ENCODE measurements at places on chromosomes 6 and 20.

- DNase-seq = no peak
Measured at GRCh38 chr20:4113615-4114603, 98.6 kb upstream of the RNF24 start.

GRCh38 chr6:14828201-14828611 lies 417.7 kb upstream of the JARID2 start:
- no peak for DNase-seq

- DNase-seq = no peak
Measured at GRCh38 chr6:117958536-117958935, 51.5 kb downstream of the SLC35F1 start.

DNA sequence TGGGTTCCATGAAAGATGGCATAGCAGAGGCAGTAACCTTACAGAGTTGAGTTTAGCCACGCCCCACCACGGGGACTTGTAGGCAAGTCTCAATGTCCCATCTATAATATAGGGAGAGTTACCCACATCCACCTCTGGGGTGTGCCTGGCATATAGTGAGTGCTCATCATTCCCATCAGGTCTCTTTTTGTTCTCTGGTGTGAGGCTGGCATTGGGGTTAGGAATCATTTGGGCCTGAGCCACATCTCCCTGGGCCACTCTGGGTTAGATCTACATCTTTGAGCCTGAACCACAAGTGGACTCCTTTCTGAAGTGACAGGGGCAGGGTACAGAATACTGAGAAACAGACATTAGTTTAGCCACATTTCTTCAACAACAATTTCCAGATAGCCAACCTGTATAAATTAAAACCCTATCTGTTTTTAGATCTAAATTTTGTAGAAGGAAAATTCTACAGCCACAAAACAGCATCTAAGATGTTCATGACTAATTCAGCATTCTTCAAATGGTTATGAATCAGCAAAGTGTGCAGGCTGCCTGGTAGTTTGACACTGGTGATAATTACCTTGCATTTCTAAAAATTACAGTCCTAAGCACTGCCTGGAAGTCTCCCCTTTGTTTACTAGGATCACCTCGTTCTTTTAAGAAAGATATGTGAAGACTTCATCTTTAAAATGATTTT lies 20.1 kb downstream of the RNF24 start:
- peak; percentile 44 for DNase-seq

GRCh38 chr6:150046943-150047342 lies 21.6 kb upstream of the RAET1L start:
- no peak for DNase-seq

DNA sequence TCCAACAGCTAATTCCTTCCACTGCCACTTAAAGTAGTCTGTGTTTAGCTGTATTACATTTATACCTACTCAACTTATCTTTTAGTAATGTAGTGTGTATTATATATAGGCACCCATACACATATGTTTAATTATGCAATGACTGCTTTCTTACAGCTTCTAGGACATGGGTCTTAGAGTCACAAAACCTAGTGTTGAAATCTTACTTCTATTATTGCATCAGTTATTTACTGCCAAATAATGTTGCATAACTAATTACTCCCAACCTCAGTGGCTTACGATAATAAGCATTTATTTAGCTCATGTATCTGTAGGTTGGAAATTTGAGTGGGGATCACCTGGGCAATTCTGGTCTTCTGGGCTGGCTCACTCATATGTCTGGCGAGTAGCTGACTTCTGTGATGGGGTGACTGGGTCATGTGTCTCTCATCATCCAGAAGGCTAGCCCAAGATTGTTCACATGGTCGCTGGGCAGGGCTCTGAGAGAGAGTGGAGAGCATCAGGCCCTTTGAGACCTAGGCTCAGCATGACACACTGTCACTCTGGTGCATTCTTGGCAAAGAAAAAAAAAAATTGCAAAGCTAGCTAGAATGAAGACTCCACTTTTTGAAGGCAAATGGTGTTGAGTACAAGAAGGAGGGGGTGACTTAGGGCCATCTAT lies 187.0 kb downstream of the PLCB1 start:
- DNase-seq = no peak

DNA sequence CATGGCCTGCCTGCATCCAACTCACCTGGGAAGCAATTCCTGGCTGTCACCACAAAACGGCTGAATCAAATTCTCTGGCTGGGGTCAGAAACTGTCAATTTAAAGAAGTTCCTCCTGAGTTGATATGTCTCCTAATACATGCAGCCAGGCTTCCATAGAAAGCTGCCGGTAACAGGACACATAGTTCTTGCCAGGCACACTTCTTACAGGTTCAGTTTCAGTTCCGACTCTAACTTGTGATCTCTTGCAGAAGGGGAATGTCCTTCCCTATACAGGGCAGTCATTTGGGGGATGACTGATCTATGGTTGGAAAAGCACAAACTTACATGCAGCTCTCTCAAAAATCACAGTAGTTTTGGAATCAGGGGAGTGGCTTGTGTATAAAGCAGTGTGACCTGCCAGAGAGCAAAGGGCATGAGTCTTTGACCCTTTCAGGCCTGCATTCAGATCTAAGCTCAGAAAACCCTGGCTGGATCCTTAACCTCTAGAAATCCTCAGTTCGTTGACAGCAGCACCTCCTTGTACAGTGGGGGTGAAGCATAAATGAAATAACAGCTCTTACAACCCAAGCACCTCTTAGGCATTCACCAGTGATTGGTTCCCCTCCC lies 195.6 kb downstream of the SCP2D1 start:
- no peak for DNase-seq

- DNase-seq = no peak
Measured at GRCh38 chr6:42370323-42370985, 81.3 kb downstream of the TRERF1 start.

DNA sequence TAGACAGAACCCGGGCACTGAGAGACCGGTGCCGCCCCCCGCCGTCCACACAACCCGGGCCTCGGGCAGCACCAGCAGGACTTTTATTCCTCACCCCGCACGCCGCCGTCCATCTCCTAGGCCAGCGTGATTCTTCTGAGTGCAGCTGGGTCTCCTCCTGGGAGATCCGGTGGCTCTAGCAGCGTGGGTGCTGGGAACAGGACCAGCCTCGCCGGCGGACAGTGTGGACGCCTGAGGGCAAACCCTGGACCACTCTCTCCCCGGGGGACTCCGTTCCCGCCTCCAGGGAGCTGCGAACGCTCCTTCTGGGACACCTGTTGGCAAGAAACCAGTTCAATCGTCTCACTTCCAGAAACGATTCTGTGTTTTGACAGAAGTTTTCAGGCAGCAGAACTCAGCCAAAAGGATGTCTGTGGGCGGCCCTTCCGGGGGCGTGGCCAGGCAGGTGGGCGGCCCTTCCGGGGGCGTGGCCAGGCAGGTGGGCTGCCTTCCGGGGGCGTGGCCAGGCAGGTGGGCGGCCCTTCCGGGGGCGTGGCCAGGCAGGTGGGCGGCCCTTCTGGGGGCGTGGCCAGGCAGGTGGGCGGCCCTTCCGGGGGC lies 130.7 kb downstream of the DLL1 start:
- DNase-seq = no peak

DNA sequence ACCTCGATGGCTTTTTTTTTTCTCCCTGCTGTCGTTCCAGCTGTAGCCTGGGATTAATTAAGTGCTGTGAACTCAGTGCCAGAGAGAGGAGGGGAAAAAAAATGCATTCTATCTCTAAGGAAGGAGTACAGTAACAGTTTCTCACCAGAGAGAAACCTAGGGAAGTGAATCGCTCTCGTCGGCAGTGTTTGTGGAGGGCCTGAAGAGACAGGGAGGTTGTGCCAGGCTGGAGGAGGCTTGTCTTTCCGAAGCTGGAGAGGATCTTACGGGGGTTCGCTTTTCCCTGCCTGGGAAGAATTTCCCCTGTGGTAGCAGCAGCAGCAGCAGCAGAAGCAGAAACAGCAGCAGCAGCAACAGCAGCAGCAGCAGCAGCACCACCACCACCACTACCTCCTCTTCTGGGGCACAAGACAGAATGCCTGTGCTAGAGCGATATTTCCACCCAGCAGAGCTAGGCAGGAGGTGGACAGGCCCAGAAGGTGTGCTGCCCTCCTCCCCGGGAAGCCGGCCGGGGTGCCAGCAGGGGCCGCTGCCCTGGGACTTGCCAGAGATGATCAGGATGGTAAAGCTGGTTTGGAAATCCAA lies 186.5 kb downstream of the PDE7B start:
- DNase-seq = no peak

DNA sequence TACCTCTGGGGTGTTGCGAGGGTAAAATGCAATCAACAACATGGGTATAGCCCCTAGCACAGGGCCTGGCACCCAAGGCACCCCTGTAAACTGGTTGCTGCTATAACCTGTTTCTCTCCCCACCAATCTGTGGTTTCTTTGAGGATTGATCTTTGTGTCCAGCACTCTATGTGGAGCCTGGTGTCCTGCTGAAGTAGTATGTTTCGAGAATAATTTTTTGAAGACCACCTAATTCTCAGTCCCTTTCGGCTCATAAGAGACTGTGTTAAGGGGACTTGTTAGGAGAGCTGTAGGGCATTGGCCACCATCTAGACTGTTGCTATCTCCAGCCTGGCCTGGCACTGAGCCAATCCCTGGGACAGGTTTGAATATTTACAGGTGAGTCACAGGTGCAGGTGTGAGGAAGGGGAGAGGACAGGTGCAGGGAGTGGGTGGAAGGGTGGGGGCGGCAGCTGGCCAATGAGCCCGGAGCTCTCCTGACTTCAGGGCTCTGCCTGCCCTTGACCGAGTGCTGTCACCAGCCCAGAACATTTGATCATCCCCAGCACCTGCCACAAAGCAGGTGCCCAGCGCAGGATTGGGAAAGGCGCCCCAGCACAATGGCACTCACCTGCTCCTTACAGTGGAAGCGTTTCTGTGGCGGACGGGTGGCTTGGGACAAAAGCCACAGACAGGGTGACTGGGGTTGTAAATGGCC lies 8.1 kb upstream of the C20orf144 start:
- peak; percentile 64 for DNase-seq

DNA sequence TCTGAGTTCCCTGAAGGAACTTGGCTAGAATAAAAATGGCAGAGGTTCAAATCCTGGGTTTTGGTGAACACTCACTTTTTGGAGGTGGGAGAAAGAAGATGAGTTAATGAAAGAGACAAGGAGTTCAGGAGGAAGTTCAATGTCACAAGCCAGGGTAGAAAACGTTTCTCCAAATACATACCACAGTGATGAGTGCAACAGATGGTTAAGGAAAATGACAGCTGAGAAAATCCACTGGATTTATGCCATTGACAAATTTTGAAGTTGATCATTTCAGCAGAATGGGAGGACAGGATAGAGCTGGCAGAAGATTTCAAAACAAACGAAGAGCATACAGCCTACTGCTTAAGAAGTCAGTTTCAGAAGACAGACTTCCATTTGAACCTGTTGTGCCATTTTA lies 122.7 kb downstream of the GFRAL start:
- no peak for DNase-seq

DNA sequence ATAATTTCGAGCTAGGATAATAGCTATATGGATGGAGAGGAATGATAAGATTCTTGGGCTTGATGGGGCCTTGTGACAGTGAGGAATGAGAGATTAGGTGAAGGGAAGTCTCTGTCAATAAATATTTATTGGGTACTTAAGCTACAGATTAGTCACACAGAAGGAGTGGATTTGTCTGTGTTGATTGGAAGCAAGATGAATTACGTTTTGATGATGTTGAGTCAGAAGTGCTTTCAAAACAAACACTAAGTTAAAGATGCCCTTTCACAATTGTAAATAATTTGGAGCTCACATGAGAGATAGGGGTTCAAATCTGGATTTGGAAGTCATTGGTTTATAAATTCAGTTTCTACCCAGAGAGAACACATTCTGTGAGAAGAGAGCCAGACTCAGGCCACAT lies 834.2 kb downstream of the KIF16B start:
- no peak for DNase-seq

DNA sequence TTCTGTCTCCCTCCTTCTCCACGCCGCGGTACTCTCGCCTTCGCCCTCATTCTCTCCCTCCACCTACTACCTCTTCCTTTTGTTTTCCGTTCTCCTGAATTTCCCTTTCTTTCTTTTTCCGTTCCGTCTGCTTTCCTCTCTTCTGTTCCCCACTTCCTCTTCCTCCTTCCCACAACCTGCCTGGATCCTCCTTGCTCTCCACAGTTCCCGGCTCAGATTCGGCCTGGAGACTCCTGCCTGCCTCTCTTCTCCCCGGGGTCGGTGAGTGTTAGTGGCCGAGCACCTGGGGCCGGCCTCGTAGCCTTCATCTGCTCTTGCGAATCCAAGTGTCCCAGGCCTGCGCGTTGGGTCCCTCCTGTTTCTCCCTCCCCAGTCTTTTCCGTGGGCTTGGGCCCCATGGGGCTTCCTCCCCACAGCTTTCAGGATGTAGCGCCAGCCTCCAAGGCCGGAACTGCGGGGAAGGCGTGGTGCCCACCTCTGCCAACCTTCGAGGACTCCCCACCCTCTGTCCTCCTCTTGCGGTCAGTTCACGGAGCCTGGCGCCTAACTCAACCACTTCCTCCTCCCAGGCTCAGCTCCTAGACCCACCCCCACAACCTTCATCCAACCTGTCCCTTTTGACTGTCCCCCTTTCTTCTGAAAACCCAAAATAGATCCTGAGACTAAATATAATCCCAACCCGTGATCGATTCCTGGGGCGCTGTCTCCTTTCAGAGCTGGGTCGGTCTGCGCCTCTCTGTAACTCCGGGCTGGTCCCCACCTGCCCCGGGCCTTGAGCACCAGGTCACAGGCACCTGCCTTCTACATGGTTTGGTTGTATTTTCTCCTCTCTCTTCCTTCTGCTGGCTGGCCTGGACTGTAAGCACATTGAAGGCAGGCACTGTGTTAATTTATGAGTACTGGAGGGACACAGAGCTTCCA lies 6.8 kb downstream of the NRN1 start:
- DNase-seq = no peak

DNA sequence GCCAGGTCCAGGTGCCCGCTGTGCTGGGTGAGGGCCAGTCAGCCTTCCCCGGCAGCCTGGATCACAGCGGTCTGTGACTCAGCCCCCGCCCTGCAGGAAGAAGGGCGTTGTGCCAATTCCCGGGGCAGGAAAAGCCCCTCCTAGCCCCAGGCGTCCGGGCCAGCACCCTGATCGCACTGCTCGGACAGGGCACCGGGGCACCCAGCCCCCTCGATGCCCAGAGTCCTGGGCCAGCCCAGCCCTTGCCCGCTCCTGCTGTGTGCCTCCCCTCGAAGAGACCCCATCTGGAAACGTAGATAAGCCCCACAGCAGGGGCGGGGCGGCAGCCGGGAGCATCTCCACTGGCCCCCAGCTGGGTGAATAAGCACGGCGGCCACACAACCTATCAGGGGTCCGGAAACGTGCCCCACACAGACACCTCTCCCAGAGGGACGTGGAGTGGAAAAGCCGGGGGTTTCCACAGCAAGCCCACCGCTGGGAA lies 9.9 kb downstream of the LAMA5 start:
- peak; percentile 88 for DNase-seq

GRCh38 chr20:32564921-32565734 lies 20.0 kb downstream of the NOL4L start:
- no peak for DNase-seq
